Anterior cingulate cortex (tissue), 58 donors: ENCODE measurements at places on chromosomes 16 and 17.

DNA sequence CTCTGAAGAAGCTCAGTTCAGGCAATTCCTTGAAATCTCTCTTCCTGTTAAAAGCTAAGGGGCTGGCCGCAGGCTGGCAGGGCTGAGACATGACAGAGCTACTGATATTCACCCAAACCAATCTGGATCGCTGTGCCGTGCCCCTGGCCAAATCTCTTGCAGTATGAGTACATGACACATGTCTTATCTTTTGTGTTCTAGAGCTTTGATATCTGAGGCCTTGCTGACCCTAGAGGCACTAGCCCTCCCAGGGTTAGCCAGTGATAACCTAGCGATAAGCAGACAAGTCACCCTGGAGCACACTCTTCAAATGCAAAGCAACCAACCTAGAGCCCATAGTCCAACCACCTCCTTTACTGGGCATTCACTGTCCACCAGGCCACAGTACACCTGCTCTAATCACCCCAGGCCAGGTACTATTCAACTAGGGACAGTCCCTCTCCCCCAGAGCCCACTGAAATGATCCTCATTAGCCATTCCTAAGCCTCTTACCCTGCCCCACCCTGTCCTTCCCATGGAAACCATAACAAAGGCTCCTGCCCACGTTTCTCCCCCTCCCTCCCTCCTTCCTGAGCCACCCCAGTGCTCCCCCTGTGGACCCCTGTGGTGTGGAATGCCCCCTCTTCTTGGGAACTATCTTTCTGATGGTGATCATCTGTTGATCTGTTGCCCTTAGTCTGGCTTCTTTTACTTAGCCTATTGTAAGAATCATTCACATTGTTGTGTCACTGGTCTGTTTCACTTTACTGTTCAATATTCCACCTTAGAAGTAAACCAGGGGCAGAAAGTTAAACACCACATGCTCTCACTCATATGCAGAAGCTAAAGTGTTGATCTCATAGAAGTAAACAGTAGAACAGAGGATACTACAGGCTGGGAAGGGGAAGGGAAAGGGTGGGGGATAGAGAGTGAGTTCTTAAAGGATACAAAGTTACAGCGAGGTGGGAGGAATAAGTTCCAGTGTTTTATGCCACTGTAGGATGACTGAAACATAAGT lies 52.5 kb downstream of the TEKT5 start:
- no peak for DNase-seq

- DNase-seq: no peak
Measured at GRCh38 chr16:65975049-65975708, 391.3 kb upstream of the CDH5 start.

DNA sequence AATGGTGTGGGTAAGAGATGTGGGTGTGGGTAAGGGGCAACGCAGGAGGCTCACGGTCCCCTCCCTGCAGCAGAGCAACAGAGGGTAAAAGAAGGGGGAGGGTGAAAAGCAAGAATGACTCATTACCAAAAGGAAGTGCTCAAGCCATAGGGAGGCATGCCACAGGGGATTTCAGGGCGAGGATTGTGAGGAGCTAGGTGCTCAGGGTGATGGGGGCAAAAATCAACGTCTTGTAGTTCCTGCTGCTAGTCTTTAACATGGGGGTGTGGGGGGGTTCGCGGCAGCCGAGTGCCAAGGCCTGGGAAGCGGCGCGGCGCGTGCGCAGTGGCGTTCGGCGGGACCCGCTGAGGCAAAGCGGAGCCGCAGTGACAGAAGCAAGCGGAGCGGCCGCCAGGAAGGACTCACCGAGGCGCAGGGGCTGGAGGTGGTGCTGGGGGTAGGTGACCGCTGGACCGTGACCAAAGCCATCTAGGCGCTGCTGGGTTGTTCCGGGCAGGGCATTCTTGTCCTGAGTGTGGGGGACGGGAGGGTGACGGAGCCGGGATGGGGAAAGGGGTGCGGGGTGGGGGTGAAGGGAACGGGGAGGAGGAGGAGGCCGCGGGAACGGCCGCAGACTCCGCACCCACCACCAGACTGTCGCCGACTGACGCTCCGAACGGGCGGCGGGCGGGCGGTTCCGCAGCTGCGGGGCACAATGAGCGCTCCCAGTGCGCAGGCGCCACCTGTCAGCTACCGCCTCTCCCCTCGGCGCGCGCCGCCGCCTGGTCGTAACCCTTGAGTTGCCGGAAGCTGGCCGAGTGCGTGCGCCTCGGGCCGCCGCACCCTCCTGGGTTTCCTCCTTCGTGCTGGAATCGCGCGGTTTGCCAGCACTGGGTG lies at the start of gene SSH2:
Gene SSH2 (minus strand): TSS at position 696 of the 876 bp plus-strand sequence. CDS start 228 bp downstream, at position 468.
- DNase-seq: peak; percentile 85

DNA sequence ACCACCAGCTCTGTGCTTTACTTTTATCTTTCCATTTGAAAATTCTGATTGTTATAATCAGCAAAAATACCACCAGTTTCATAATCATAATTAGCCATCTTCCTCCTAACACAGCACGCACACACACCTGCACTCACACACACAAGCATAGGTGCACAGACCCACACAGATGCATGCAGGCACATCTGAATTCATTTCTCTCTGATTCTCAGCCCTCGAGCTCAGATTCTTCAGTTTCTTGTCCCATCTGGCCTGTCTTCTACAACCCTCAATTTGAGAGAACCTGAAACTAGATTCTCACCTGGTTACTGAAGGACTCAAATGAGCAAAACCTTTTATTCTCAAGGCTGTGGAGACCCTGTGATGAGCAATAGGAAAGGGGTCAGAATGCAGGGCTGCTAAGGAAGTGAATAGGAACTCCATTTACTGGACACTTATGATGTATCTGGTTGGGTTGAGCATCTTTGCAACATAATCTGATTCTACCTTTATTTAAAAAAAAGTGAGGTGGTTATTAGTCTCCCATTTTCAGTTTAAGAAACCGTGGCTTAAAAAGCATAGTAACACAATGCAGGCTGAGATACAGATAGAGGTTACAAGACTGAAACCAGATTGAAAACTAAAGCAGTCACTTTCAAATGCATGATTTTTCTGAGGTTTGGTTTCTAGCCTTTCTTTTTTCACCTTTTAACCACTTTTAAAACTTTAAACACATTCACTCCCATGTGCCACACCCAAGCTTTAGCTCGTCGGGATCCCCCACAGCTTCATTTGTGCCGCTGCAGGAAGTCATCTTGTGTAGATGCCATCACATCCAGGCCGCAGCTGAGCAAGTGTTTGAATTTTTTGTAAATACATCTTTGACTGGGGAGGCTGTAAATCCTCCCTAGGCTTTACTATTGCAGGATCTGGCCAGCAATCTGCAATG lies 9.4 kb downstream of the KRT33A start:
- no peak for DNase-seq

GRCh38 chr17:41537614-41537954 lies 9.5 kb upstream of the KRT19 start:
- no peak for DNase-seq

GRCh38 chr16:14283786-14284185 lies 212.7 kb downstream of the MRTFB start:
- DNase-seq: no peak

DNA sequence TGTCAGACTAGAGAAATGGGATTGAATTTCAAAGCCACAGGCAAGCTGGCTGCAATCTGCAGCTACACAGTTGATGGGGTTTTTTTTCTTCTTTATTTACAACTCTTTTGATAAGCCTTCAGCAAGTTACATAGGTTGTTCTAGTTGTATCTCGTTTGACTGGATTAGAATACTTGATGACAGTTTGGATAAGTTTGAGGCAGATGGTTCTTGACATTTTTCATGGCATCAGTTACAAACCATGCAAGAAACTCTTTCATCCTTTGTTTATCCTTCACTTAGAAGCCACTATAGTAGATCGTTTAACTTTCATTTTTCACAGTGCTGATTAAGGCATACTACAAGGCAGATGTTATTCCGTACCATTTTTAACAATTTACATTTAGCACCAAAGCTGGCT lies 238.9 kb downstream of the TOX3 start:
- DNase-seq: no peak

GRCh38 chr16:21088646-21089538 lies 61.8 kb downstream of the DNAH3 start:
- peak; percentile 44 for DNase-seq
